ENCODE measurements at places on chromosomes 3 and 15.

- DNase-seq, result no peak
Measured at GRCh38 chr3:149589332-149589731, 68.5 kb downstream of the WWTR1 start.

DNA sequence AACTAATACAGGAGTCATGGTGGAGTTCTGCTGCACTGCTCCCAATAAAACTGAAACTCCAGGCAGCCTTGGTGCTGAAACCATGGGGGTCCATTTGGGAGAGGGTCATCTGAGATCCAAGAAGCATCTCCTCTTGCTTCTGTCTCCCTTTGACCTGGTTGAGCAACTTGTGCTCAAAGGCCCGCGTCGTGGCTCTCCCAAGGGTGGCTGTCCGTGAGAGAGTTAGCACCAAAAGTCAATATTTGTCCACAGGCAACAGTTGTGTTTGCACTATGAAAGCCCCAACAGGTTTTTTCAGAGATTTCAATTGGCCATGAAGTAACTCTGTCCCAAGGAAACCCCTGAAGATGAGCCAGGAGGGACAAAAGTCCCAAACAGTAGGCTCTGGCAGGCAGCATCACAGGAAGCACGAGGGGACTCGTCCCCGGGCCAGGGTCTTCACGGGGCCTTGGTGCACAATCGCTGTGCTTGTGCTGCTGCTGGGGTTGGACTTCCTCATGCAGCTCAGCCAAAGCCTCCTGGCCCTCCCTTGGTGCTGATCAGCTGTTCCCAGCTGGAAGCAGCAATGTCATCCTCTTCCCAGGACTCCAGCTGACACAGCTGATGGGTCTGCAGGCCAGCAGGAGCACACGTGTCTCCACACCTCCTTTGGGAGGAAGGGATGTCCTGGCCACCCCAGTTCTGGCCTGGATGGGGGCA lies 39.4 kb upstream of the WNT5A start:
- peak; percentile 1 for DNase-seq

DNA sequence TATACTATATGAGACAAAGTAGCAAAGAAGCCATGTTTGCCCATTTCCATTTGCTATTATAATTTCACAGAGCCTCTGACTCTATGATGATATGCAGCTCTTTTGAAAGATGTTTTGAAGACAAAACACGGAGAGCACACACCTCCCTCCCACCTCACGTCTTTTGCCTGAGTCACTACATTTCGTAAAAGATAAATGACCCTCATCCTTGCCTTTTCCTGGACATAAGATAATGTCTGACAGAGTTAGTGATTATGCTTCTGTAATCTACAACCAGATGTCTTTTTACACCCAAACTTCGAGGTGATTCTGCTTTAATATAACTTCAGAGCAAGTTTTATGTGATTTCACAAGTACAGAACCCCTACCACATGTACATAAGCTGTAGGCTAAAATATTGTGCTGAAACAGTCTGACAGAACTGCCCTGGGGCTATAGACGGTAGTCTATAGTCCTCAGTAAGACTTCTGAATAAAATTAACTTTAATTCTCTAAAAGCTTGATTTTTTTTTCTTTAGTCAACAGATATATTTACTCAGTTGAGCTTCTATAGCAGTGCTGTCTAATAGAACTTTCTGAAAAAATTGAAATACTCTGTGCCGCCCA lies 99.9 kb downstream of the CD200R1L start:
- no peak for DNase-seq

GRCh38 chr15:101003706-101004105 lies 84.5 kb downstream of the LRRK1 start:
- no peak for DNase-seq

- DNase-seq, result no peak
Measured at GRCh38 chr15:45442507-45443135, 64.3 kb upstream of the GATM start.

GRCh38 chr15:52164631-52165265 lies 26.4 kb downstream of the GNB5 start:
- no peak for DNase-seq

GRCh38 chr15:42354824-42355223 lies 4.5 kb upstream of the CAPN3 start:
- DNase-seq, result no peak

DNA sequence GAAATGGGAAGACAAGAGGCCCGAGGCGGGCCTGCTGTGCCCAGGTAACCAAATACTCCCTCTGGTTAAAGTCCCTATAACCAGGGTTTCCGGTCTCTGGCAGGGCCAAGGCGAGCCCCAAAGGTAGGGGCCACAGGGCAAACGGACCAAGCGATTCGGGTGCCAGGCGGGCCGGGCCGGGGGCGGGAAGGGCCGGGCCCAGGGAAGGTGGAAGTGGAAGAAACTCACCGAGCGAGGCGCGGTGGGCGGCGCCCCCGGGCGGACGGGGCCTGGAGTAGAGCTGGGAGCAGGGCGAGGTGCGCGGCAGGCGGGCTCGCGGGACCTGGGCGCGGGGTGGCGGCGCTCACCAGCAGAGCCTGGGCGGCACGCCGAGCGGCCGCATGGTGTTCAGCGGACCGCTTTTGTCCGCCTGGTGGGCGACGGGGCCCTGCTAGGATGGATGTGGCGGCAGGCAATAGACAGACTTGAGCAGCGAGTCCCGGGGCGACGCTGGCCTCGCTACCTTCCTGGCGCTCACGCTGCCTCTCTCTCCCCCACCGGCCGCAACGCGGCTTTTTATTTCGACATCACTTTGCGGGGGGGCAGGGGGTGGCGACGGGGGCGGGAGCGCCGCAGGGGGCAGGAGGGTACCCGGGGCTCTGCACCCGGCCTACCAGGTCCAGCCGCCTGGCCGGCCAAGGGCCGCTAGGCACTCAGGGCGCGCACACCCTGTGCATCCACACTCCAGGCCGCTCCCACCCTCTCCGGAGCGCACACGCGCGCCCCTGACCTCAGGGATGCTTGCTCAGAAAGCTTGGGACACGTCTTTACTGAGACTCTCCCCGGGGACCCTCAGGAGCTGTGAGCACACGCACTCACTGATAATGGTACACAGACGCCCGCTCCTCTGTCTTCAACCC lies at the start of gene GATA2:
Gene GATA2, minus strand, starts transcription at position 531 of the 899 bp plus-strand sequence. CDS start 6,170 bp downstream, outside the sequence.
- DNase-seq, result no peak

DNA sequence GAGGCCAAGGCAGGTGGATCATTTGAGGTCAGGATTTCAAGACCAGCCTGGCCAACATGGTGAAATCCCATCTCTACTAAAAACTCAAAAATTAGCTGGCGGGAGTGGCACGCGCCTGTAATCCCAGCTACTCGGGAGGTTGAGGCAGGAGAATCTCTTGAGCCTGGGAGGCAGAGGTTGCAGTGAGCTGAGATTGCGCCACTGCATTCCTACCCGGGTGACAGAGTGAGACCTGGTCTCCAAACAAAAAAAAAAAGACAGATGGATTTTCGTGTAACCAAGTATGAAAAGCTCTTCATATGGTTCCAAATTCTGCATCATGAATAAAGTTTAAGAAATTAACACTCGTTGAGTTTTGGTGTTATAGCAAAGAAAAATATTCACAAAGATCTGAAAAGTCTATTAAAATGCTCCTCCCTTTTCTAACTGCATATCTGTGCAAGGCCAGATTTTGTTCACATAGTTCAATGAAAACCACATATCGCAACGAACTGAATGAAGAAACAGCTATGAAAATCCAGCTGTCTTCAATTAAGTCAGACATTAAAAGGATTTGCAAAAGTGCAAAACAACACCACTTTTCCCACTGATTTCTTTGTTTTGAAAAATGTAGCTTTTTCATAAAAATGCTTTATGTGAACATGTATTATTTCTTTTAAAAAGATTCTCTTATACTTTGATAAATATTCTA lies 23.8 kb upstream of the FBLN2 start:
- DNase-seq, result no peak

- no peak for DNase-seq
Measured at GRCh38 chr3:140706360-140706759, 28.5 kb downstream of the TRIM42 start.

GRCh38 chr3:62370858-62371719 lies 2.3 kb downstream of the FEZF2 start:
- no peak for DNase-seq

DNA sequence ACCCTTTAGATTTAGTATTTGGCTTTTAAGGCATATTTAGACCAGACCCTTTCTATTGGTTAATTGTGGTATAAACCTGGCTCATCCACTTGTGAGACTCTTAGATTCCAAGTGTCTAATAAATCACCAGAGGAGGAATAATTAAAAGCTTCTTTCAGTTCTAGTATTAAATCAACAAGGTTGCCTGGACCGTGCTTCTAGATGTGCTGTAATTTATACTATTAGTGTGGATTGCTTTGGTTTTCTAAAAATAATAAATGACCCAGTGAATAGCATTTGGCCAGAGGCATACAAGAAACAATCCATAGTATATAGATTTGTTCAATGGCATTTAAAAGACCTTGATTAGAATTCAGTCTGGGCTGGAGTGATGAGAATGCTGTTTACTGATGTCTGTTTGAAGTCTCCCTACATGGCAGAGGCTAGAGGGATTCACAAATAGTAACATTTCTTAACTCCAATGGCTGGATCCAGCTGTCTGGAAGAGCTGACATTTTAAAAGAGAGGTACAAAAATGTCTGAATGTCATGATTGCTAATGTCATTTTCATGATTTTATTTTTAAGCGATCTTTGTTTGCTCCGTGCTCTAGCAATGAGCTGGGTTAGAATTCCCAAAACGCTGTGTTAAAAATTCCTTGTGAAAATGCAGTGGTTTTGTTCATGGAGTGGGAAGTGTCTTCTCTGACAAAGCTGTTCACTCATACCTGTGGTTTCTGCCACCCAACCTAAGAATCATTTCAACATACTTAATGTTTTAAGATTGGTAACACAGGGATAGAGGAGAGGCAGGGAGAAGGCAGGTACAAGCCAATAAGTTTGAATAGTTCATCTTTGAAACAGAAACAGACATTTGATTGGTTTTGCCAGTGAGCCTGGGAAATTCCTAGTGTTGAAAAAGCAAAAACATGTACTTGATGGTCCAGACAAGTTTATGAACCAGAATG lies 89.9 kb downstream of the RBMS3 start:
- DNase-seq, result no peak

DNA sequence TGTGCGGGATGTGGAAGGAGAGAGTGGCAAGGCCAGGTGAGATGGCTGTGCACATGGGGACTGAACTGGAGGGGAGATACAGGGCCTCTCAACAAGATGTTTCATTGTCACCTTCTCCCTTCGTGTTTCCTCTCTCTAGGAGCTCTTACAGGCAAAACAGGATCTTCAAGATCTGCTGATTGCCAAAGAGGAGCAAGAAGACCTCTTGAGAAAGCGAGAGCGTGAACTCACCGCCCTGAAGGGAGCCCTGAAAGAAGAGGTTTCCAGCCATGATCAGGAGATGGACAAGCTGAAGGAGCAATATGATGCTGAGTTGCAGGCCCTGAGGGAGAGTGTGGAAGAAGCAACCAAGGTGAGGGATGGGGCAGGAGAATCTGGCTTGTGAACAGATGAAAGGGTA lies 85.2 kb downstream of the CGNL1 start:
- no peak for DNase-seq

GRCh38 chr3:4515916-4516579 lies 22.9 kb downstream of the ITPR1 start:
- no peak for DNase-seq

- DNase-seq, result no peak
Measured at GRCh38 chr3:46946416-46946815, 30.1 kb downstream of the CCDC12 start.

DNA sequence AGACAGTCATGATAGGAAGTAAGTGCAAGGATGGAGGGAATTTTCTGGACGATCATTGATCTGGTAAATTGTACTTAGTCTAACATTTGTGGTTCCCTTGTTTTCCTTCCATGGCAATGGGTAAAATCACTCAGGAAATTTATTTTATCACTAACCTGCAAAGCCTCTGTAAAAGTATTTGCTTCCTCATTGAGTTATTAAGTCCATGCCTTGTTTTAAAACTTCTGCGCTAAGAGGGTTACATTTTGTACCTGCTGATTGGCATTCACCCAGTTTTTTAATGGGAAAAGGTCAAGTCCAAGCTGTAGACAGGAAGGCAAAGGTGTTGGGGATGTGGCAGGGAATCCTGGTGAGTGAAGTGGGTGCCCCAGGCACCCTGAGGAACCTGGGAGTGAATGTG lies 146.2 kb upstream of the NR2F2 start:
- DNase-seq, result no peak

DNA sequence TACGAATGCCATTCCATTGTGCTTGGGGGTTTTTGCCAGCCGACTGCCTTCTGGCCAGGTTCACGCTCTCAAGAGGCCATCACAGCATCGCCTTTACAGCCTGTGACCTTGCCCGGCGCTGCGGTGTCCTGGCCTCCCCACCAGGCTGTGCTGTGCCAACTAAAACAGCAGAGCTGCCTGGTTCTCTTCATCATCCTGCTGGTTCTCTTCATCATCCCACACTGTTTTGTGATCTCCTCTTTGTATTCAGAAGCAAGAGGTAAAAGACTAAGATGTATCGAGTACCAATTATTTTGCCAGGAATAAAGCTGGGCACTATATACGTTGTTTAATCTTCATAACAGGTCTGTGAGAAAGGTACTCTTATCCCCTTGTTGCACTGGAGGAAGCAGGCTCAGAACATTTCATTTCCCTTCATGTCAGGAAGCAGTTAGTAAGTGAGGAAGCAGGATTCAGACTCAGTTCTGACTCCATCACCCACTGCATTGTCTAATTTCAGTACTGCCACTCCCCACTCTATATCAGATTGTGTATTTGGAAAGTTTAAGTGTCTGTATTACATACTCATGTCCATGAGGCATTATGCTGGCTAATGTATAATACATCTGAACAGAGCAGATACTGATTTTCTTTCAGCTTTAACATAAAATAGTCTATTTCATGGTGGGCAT lies 92.7 kb downstream of the LRRC28 start:
- DNase-seq, result no peak

GRCh38 chr15:41443275-41443674 lies 26.4 kb downstream of the RTF1 start:
- no peak for DNase-seq

- no peak for DNase-seq
Measured at GRCh38 chr3:154013736-154014135, 107.5 kb upstream of the ARHGEF26 start.

DNA sequence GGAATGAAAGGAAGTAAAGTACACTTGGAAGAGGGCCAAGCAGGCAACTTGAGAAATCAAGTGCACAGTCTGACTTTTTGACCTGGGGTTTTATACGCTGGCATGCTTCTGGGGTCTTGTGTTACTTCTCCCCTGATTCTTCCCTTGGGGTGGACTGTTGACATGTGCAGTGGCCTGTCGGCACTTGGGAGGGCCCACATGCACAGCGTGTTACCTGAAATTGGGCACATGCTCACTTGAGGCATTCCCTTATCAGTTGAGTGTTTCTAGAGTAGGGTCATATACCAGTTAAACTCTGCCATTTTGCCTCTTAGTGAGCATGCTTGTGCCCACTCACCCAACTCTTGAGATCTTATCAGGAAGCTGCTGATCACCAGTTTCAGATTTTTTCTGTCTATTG lies 329.1 kb upstream of the SOX2 start:
- DNase-seq, result no peak

- DNase-seq, result no peak
Measured at GRCh38 chr15:84953726-84954125, 27.9 kb upstream of the PDE8A start.

- DNase-seq, result no peak
Measured at GRCh38 chr15:60590935-60591495, 112.1 kb upstream of the ICE2 start.

GRCh38 chr3:45417930-45418847 lies 29.8 kb downstream of the LARS2 start:
- peak; percentile 24 for DNase-seq

All from NCI-H510A (cell line).